ENCODE measurements at places on chromosomes 5 and 9.

GRCh38 chr5:68378204-68378820, 162.8 kb downstream of the PIK3R1 start:
- DNase-seq: no peak

- DNase-seq: no peak
These were observed 20.2 kb downstream of the RECK start for GRCh38 chr9:36056896-36057295.

DNA sequence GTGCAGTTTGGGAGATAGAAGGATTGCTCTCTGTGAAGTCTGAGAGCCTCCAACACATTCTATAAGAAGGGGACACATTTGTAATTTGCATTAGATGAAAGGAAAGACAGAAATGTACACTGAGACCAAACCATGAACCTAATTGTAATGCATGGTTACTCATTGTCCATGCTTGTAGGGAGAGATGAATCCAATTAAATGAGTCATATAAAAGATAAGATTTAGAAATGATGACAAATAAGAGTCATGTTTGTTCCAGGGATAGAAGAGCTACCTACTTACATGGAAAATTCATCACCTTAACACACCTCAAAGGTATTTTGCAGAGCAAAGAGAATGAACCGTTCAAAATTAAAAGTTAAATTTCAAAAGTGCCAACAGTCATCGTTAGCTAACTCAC, 85.1 kb downstream of the FBXL7 start:
- DNase-seq: no peak

DNA sequence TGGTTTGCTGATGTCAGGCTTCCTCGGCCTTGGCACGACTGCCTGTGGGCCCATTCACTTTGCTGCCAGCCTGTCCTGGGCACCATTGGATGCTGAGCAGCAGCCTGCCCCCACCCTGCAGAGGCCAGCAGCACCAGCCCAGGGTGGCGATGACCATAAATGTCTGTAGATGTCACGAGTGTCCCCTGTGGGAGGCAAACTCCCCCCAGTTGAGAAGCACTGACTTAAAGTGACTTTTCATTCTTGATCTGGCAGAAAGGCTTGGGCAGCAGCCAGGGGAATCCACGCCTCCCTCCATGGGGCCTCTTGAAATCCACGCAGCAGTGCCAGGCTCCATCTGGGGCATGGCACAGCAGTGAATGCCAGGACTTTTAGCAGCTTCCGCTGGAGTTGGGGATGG, 21.8 kb downstream of the IRX4 start:
- no peak for DNase-seq

DNA sequence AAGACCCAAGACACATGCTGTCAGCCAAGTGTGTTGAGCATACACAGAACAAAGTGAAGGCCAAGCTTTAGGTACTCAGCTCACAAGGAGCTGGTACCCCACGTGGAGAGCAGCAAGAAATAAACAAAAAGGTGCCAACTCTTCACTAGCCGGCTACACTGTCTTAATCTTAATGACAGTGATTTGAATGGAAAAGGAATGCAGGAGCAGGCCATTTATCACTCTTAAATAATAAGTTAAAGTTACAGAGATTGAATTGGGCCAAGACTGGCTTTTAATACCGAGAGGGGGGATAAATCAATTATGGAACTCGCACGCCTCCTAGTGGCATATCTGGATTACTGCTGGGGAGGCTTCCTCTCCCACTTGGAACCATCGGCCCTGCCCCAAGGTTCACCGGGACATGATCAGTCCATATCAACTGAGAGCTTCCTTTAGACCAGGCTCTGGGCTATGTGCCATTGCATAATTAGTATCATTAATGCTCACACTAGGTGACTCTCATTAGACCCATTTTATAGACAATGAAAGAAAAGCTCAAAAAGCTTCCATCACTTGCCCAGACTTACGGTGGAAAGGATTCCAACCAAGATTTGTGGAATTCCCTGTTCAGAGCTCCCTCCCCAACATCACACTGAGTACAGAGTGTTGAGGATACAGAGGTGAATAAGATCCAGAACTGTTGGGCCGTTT, 94.0 kb downstream of the ACTL7B start:
- no peak for DNase-seq

- peak; percentile 70 for DNase-seq
These were observed 40.5 kb downstream of the NCS1 start for GRCh38 chr9:130212543-130213297.

GRCh38 chr9:113541019-113541900, 77.7 kb downstream of the RGS3 start:
- DNase-seq: no peak

GRCh38 chr5:90022002-90022710, 387.4 kb downstream of the CETN3 start:
- no peak for DNase-seq

- DNase-seq: no peak
These were observed 1.8 kb downstream of the SMC5 start for GRCh38 chr9:70260606-70261005.

GRCh38 chr9:136089697-136090045, 5.4 kb downstream of the NACC2 start:
- no peak for DNase-seq

DNA sequence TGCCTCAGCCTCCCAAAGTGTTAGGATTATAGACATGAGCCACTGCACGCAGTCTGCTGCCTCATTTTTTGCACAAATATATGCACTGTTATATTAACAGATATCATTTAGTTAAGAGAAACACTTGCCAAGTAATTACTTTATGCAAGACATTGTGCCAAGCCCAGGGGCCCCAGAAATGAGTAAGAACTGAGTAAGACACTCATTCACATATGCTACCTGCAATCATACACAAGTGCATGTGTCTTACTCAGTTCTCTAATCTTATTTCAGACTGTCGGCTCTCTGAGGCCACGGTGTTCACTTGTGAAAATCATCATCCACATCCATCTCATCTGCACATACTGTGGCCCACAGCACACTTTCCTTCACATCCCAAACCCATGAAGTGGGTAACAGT, 16.0 kb downstream of the TRAF1 start:
- no peak for DNase-seq

Data from suprapubic skin (tissue), 4 donors.